Stimulated activated naive CD8-positive, alpha-beta T cell treated with anti-CD3 and anti-CD28 coated beads, Interleukin-15, Interleukin-2, amounts not matched to agents 100 U/mL and 50 U/mL, for 24 hours (primary cell): ENCODE measurements at places on chromosomes 4 and X.

GRCh38 chr4:79334783-79335182 lies 8.9 kb upstream of the NAA11 start:
- DNase-seq: no peak

GRCh38 chrX:68894513-68895340 lies 65.9 kb downstream of the EFNB1 start:
- peak; percentile 14 for DNase-seq

DNA sequence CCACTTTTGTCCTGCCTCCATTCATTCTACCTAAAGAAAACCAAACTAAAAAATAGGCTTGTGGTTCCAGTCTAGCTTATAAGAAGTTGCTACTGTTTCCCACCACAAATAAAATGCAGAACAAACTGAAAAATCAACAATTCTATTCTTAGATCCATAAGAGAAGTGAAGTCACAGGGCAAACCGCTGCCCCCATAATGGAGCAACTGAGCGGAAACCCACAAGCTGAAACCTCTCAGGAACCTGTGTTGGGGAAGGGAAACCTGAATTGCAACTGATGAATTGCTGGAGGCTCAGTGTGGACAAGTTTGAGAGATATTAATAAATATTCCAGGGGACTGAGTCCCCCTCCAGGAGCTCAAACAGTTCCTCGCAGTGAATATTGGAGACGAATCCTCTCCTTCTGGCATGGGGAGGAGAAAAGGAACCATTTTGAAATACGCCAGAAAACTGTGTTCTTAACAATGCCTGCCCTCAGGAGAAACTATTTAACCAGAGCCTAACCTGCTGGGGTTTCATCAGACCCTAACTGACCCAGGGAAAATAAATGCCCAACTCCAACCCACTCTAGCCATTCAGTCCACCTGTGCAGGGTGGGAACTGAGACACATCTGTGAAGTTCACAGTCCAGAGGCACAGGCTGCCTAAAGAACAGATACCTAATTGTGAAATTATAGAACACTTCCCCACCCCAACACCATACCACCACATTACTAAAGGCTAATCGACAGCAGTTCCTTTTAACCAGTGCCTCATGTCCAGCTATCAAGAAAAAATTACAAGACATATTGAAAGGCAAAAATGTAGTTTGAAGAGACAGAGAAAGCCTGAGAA lies 22.8 kb upstream of the SH3RF1 start:
- DNase-seq: no peak

DNA sequence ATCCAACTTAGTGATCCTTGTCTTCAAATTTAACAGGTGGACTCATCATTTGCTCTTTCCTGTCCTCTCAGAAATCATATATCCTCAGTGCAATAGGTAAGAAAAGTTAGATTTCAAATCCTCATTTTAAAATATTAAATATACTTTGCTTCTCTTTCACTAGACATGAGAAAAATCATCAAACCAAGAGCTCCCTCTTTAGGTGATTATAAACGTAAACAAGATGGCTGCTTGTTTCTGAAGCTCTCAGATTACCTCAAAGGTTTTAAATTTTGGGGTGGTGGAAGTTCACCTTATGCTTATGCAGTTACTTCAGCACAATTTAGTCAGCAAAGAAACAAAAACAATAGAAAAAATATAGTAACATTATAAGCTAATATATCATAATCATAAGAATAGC lies 27.3 kb downstream of the CSN3 start:
- DNase-seq: no peak

- DNase-seq: no peak
Measured at GRCh38 chr4:88814043-88814617, 116.5 kb upstream of the NAP1L5 start.

- DNase-seq: no peak
Measured at GRCh38 chr4:186826846-186827533, 103.3 kb upstream of the FAT1 start.

DNA sequence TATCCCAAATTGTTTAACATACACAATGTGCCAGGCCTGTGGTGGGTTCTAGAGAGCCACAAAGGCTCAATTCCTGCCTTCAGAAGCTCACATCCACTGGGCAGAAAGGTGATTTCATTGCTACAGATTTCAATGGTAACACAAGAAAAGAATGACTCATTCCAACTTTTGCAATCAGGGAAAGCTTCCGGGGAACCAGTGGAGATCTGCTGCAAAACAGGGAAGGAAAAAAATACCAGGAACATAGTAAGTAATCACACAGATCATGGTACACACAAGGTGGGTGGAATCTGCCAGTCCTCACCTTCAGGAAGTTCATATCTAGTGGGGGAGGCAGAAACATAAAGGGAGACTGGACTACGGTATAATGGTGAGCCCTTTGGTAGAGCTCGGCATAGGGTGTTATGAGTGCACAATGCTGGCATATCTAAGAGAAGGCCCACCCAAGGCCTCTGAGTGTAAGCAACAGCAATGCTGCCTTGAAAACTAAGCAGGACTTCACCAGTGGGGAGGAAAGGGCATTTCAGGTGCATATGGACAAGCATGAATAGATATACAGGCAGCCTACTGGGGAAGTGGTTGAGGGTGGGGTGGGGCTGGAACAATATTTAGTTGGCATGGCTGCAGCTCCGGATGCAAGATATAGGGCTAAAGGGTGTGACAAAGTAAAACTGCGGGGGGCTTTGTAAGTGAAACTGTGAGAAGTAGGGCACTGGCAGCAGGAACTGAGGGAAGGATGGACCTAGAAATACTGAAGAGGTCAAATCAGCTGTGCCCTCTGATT lies 24.2 kb downstream of the GPRIN3 start:
- DNase-seq: no peak

GRCh38 chr4:148214529-148215166 lies 227.6 kb downstream of the NR3C2 start:
- DNase-seq: no peak

GRCh38 chr4:185640811-185641675 lies 105.7 kb upstream of the PDLIM3 start:
- no peak for DNase-seq

DNA sequence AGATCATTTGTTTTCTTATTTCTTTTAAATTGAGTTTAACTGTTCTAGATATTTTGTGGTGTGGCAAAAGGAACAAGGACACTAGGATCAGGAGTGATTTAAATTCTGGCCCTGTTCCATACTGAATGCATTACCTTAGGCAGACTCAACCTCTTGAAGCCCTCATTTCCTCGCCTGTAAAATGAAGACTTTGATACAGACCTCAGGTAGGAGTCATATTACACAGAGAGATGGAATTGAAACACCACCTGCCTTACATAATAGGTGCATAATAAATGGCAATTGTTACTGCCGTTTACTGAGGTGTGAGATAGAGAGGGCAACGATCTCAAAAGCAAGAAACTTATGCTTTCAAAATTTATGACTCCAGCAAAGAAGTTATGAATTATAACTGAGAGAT lies 28.2 kb upstream of the RASSF6 start:
- no peak for DNase-seq

DNA sequence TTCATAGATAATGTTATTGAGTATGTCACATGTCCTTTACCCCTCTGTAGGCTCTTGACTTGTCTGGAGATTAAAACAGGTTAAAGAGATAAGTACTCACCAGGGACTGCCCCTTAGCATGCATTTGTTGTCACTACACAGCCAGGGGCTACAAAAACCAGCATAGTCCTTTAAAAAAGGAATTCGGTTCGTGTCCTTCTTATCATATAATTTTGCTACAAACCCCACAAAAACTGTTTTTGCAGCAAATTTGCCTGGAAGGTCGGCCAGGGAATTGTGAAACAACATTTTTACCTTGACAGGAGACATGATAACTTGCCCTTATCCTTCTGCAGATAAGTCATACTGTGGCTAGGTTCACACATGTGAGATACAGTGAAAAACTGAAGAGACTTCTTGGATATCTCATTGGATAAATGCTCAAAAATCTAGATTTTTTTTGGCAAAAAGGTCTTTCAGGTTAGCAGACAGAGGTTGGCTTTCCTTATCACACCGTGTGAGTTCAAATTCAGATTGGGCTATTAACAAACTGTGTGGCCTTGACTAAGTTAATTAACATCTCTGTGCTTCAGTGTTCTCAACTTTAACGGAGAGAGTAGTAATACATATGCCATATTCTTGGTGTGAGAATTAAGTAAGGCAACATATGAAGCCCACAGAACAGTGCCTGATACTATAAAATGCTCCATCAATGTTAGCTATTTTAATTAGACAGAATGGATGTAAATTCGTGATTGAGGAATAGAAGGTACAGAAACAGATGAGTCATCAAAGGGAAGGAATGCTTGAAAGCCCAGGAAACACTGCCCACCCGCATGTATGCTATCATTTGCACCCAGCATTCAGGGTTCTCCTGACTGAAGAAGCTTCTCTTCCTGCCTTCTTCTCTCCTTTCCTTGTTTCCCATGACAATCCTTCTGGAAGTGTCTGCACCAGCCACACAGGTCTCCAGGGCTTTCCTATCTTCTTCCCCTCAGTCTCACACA lies 30.0 kb downstream of the FAM9C start:
- no peak for DNase-seq

GRCh38 chr4:119521268-119521667 lies 107.3 kb downstream of the PDE5A start:
- no peak for DNase-seq

DNA sequence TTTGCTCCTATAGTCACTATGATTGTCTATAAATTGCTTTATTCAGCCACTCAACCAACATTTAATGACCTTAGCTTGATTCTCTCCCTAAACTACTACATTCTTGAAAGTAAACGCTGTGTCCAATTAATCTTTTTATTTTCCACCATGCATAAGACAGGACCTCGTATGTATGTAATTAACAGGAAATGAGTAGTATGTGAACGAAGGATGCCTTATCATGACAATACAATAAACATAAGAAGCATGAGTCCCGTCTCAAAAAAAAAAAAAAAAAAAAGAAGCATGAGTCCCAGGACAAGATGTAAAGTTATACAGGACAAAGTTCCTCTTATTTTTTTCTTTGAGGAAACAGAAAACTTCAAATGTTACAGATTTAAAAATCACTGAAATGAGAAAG lies 92.5 kb downstream of the PPP3CA start:
- DNase-seq: no peak

DNA sequence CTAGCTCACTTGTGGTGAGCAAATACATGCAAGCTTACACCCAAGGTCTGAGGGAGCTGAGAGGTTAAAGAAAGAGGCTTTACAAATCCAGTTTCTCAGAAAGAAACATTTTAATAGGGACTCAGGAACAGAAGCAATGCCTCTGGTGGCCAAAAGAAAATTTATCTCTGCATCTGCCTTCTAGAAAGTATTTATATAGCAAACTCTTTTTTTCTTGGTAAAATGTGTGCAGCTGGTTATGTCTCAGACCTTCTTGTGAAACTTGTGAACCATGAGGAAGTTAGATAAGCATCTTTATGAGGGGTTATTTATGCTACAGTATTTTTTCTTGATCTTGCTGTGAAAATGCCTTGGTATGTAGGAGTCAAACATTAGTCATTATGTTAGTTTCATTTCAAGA lies 48.5 kb upstream of the CYSLTR1 start:
- no peak for DNase-seq

DNA sequence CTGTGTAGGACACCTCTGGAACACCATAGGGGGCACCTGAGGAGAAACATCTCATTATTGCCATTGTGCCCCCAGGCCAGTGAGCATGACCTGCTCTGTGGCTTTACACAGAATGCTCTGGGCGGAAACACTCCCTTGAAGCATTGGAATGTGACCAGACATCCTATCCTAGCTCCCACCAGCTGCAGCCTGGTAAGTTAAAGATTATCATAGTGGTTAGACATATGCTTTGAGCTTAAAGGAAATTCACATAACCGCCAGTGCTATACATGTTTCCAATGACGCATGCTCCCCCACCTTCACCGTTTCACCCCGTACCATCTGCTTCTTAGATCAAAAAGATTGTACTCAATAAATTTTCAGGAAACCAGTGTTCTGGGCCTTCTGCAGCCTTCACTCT lies 217.7 kb upstream of the CENPE start:
- DNase-seq: no peak

DNA sequence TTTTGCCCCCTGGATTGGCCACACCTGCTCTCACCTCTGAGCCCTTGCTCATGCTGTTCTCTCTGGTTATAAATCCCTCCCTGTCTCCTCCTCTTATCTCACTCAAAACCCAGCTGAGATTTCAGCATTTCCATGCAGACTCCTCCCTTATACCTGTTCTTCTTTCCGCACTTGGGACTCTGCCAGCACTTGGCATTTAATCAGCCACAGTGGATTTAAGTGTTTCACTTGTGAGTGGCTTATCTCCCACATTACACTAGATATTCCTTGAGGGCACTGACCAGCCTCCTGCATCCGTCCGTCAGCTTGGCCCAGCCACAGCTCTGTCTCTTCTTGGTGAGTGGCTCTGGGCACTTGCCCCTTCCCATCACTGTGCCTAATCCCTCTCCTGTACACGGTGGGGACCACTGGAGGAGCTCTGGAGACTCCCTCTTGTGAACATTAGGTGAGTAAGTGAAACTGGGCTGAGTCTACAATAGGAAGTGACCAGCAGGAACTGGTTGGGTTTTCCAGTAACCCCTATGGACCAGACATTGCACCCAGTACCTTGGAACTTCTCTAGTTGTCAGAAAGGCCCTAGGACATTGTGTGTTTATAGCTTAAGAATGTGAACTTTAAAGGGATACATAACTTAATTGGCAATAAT lies 19.9 kb downstream of the FGFBP1 start:
- no peak for DNase-seq

DNA sequence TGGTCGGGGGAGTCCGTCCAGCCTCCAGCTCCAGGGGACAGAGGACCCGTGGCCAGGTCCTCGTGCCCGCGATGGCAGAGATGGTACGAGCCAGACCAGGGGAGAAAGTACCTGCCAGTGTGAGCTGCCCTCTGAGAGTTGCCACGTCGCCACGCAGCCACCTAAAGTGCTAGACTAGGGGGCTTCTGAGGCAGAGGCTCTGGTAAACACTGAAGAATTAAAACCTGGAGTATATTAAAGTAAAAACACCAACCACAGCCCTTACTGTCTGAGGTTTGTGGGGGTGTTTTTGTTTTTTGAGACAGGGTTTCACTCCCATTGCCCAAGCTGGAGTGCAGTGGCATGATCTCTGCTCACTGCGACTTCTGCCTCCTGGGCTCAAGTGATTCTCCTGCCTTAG lies 60.1 kb upstream of the SORCS2 start:
- no peak for DNase-seq

DNA sequence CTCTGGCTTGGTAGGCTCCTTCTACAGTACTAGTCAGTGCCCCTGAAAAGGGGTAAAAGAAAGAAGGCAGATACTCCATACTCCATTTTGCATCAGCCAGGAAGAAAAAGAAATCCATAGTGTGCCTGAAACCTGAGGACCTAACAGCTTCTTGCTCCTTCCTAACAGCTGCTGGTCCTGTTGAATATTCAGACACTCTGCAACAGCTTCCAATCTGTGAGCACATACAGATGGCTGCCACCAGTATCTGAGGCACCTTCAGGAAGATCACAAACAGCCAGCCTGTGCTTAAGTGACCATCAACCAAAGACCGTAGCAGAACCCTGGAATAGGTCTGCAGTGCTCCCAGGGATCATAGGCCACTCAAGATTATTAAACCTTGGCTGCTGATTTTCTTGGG lies 4.3 kb downstream of the GIMD1 start:
- no peak for DNase-seq

GRCh38 chr4:184102488-184102887 lies 115.2 kb downstream of the ENPP6 start:
- DNase-seq: no peak

GRCh38 chr4:184099000-184099399 lies 118.7 kb downstream of the ENPP6 start:
- DNase-seq: no peak
